ENCODE measurements at places on chromosomes 4 and X.

GRCh38 chr4:7270121-7270520 is 77.8 kb downstream of the SORCS2 start:
- no peak for DNase-seq

DNA sequence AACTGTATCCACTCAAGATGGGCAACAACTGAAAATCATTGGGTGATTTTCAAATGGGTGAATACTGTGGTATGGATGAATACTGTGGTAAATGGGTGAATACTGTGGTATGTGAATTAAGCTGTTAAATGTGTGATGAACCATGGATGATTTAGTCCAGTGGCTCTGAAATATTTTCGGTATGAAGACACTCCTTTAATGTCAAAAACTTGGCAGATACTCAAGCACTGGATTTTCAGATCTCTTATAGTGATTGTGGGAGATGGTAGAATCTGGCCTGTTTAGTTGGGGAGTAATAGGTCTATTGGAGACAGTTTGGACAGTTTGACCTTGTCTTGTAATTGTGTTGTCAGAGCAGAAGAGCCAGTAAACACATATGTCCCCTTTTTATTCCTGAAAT is 45.7 kb downstream of the SSX7 start:
- no peak for DNase-seq

DNA sequence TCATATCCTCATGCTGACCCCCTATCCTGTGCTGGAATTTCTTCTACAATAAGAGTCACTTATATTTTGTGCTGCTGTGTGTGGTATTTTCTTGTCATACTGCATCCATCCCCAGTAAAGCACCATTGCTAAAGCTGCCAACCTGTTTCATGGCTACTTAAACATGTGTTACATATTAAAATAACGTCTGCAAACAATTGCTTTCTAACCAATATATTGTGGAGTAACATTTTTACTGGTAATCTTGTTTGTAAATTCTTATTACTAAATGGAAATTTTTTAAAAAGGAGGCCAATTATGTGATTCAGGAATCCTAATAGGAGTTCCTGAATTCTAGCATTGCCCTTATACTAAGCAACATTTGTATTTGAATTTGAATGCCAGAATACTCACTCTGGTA is 160.3 kb upstream of the VEGFC start:
- no peak for DNase-seq

DNA sequence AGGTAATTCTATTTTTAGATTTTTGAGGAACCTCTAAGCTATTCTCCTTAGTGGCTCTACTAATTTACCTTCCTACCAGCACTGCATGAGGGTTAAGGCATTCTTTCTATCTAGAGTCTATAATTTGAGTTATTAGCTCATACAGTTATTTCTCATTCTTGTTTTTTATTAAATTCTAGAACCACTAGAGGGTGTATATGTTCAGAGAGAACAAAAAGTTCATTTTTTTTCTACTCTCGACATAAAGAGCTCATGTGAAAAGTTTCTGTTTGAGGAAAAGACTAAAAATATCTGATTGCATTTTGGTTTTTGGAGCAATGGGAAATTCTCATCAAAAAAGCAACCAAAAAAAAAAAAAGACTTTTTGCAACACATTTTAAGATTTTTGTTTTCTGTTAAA is 57.0 kb upstream of the LRAT start:
- DNase-seq: no peak

GRCh38 chrX:154598656-154599055 is 13.7 kb downstream of the CTAG1A start:
- DNase-seq: no peak

DNA sequence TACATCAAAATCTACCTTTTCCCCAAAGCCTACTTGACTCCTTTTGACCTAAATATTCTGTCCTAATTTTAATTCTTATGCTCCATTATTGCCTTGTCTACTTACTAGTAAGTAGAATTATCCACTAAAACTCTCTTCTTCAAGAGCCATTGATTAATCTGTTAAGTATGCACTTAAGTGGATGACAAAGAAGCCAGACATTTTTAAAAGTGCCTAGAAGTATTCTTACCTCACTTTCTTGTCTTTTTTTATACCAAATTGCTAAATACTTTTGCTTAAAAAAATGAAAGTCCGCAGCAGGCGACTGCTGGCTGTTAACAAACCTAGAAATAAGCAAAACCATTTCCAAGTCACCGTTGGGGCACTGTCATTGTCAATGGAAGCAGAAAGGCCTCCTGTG is 20.1 kb upstream of the FRMPD4 start:
- no peak for DNase-seq

DNA sequence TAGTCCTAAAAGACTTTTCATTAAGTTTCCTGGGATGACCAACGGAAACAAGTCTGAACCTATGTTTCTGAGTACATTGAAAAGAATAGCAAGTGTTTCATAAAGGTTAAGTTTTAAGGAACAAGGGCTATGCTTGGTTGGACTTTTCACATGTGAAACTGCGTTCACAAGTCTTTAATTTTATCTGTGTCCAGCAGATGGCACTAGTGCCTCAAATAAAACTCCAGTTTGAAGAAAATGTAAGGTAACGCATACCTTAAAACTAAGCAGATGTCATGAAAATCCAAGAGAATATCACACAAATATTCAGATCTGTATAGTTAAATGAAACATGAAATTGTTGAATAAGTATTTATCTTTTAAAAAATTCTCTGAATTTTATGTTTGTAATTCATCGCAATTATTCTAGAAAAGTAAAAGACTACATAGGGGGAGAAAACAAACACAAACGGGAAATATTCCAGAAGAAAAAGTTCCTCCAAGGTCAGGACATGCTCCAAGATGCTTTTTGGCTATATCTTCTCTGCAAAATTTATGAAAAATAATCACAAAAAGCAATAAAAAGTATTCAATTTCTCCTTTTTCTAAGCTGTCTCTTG is 89.6 kb upstream of the MAD2L1 start:
- DNase-seq: peak; percentile 44

DNA sequence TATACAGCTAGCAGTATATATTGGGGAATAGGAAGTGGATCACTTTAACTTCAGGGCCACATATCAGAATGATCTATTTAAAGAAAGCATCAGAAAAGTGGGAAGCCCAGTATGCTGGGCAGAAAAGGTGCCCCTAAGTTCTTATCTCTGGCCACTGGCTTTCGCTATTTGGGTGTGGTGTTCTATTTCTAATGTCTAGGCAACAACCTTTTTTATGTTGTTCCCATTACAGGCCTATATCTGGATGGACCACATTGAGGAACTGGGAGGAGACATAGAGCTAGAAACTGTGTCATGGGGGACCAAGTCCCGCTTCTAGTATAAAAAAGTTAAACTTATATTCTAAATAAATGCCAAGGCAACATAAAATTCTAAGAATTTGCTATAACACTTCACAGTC is 935.6 kb downstream of the PDHA2 start:
- peak; percentile 20 for DNase-seq

- DNase-seq: no peak
Observed at GRCh38 chrX:12997906-12998687, 23.2 kb downstream of the TMSB4X start.
